ENCODE measurements at places on chromosomes 5 and 9. TPM values are rescaled to one million over a fixed set of nuclear protein-coding genes. Genes with fewer than 3 reads are reported as not detected.

GRCh38 chr5:60521376-60522291 lies 178.3 kb downstream of the DEPDC1B start:
- no peak for DNase-seq

DNA sequence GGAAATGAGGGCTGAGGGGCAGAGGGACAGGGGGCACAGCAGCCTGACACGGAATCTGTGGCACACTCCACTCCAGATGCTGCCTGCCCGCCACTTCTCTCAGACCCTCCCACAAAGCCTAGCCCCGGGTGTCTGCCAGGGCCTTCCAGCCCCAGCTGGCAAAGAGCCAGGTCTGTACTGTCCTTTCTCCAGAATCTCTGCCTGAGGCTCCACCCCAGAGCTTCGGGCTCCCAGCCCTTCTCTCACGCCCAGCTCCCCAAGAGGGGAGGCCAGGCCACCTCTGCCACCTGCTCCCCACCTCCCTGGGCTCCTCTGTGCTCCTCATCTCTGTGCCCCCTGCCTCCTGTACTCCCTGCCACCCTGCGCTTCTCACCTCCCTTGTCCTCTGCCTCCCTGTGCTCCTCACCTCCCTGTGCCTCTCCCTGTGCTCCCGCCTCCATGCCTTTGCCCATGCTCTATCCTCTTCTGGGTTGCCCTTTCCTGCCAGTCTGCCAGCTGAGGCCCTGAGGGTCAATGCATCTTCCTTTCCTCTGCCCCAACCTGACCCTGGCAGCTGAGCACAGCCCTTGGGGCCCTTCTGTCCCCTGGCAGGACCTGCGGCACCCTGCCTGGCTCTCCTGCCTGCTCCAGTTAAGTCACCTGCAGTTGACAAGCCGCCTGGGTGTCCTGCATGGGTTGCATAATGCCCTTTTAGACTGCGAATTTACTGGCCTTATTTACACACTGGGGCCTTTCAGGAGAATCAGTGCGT lies 36.4 kb downstream of the RASGEF1C start:
- no peak for DNase-seq

- DNase-seq, result no peak
Observed at GRCh38 chr5:159405611-159406031, 75.3 kb upstream of the IL12B start.

- no peak for DNase-seq
Observed at GRCh38 chr5:137834498-137835049, 33.1 kb upstream of the MYOT start.

GRCh38 chr9:5511935-5512580 lies 1.7 kb downstream of the PDCD1LG2 start:
- no peak for DNase-seq

DNA sequence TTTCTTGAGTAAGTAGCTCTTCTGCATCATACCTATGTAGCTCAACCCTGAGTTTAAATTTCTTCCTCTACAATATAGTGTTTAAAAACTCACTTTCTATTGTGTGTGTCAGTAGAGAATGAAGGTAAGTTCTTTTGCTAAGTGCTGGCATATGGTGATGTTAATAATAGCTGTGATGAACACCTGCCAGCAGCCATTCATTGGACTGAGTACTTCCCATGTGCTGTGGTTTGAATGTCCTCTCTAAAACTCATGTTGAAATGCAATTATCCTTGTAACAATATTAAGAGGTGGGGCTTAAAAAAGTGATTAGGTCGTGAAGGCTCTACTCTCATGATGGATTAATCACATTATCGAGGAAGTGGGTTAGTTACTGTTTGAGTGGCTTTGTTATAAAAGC lies 645.2 kb upstream of the RGMB start:
- DNase-seq, result no peak

DNA sequence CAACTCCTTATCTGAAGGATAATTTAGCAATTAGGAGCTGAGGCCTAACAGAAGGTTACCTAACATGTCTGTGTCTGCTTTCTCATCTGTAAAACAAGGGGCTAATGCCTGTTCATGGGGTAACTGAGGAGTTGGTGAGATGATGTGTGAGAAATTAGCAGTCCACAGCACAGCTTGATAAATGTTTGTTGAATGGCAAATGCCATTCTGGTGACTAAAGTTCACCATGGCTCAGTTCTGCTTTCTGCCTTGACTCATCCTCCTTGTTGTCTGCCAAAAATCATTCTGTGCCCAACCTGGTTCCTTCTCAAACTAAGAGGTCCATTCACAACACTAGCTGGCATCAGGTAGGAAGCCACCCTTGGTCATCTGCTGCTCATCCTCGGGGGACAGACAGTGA lies 552.0 kb upstream of the KLF4 start:
- DNase-seq, result no peak

- peak; percentile 59 for DNase-seq
Observed at GRCh38 chr9:33737811-33738606, 57.4 kb upstream of the PRSS3 start.

GRCh38 chr5:3659907-3660306 lies 64.3 kb downstream of the IRX1 start:
- no peak for DNase-seq

DNA sequence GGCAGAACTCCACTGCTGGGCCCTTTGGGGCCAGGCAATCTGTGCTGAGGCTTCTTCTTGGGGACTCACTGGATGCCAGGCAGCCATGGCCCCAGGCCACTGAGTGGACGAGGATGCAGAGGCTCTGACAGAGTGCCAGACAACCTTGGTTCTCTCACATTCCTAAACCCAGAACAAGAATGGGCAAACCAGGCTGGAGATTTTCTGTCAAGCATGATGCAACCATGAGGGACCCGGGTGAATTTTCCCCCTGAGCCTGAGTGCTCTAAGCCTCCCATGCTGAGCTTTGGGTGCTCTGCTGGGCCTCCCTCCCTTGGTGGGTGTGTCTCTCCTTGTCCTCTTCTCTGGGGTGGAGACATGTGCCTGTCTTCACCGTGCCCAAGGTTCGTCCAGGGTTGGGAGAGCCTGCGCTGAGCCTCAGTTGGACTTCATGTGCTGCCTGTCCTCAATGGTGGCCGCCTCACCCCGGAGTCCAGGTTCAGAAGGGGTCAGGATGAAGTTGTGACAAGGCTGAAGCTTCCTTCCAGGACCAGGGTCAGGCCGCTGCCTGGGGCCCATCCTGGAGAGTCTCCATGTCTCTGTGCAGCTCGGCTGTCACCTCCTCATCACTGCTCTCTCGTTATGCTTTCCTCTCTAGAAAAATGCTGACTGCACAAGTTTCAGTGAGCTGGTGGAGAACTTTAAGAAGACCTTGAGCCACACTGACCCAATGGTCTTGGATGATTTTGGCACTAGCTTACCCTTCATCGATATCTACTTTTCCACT lies 24.1 kb downstream of the PITX1 start:
- no peak for DNase-seq

- no peak for DNase-seq
Observed at GRCh38 chr9:126307322-126308061, 19.1 kb upstream of the MVB12B start.

DNA sequence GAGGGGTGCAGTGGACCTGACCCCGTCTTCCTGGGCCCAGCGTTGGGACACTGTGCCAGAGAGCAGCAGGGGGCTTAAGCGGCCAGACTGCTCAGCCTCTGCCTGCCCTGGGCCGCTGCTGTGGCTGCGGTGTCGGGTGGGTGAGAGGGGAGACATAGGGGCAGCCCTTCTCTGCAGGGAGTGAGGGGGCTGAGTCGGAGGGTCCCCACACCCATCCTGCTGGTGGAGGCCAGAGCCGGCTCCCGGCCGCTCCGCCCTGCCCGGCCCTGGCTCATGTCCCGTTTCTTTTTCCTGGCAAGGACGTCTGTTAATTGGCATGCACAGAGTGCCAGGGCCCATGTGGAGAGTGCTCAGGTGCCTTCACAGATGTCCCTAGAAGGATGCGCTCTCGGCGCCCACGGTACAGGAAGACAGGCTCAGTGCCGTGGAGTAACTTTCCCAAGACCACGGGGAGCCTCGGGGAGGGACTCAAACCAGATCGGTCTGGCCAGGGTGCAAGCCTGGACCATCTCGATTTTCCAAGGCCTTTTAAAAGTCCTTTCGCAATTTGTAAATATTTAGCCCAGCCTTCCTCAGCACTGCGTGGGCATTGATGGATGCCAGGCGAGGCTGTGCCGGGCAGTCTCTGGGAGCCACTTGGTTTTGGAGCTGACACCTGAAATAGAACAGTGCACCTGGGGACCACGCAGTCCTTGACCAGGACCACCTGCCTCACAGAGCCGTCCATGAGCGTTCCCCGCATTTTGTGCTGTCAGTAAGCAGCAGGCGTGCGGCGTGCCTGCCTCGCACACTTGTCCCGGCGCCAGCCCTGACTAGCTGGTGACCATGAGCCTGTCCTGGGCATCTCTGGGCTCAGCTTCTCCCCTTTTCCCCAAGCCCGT lies 60.9 kb downstream of the RXRA start:
- peak; percentile 88 for DNase-seq

DNA sequence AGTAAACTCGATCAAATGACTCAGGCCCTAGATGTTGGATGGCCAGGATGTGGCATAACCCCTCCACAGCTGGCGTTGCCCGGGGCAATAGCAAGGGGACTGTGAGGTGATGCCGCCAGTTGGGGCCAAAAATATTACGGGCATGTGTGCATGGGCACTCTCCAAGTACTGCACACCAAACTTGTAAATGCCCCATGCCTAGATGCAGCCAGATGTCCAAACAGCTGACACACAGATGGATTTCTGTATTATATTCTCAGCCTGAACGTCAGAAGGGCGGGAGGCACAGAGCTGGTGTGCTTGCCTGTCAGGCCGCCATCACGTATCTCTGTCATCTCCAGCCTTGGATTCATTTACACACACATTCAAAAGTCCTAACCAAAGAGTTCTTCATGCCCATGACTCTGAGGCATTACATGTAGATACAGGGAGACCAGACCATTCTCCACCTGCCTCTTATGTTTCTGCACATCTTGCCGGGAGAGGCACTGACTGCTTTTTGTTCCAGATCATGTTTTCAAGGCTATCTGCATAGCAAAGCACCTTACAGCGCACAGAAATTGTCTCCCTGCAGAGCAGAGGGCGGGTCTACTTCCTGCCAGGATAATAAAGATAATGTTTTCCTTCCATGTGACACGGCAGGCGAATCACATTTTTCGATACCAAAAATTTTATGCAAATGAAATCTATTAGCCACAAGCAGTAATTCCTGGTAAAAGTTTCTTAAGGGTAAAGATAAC lies 200.9 kb upstream of the ADAMTS16 start:
- no peak for DNase-seq

- DNase-seq, result no peak
Observed at GRCh38 chr5:1762121-1762882, 37.3 kb downstream of the MRPL36 start.

DNA sequence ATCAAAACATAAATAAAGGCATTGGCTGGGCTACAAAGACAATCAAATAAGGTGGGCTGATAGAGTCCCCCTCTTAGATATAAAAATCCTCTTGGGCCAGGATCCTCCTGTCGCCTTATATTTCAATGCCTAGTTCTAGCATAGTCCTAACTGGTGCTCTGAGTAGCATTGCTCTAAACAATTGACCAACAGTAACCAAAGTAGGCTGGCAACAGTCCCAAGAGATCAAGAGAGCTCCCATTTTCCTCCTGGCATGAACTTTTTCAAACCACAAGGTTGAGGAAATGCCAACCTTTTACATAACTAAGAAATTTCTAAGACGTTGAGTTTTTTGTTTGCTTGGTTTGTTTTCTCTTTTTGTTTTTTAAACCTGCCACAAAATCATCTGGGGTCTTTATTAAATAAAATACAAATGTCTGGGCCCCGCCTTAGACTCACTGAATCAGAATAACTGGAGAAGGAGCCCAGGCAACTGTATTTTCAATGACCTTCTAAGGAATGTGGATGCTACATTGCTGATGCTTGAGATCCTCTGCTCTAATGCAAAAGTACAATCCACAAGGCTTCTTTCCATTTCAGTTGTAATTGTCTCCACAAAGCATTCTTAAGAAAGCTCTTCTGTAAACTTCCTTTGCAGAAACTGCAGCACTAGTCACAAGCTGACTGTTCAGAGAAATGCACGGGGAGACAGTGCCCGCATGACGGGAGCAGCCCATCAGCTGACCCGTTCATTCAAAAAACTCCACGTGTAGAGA lies 2.9 kb downstream of the SLC45A2 start:
- DNase-seq, result no peak

- no peak for DNase-seq
Observed at GRCh38 chr9:91182429-91183225, 179.1 kb downstream of the AUH start.

GRCh38 chr9:91060520-91061343 lies 259.1 kb downstream of the SYK start:
- DNase-seq, result no peak

DNA sequence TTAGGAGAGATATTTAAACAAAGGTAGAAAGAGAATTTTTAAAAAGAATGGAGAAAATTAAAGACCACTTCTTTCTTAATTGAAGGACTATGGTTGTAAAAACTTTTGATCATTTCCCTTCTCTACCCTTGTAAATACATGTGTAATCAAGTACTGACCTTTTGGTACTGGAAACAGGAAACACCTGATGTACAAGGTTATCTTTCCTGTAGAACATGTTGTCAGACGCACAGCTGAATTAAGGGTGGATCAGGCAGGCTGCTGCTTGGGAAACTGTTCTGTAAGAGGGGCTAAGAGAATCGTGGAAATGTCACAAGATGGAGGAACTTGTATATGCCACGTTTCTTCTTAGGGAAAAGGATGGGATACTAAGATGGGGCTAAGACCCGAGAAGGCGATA lies 341.6 kb downstream of the ZNF608 start:
- DNase-seq, result no peak

DNA sequence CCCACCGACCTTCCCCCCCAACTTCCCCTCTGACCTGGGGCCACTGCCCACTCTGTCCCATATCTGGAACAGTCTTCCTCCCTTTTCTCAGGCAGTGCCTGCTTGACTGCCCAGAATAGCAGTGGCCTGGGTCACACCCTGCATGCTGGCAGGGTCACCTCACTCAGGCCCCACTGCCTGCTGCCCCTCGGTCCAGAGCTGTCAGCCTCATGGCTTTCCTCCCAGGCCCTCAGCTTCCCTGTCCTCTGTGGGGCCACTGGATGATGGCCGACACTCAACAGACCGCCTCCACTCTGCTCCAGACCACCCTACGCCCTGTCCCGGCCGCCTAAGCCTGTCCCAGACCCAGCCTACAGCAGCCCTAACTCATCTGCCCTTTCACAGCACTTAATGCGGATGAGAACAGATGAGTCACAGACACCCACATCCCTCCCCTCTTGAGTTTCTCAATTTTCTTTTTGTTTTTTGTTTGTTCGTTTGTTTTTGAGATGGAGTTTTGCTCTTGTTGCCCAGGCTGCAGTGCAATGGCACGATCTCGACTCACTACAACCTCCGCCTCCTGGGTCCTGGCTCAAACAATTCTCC lies 5.9 kb downstream of the PNPLA7 start:
- DNase-seq, result no peak

GRCh38 chr5:141765896-141766551 lies 84.0 kb upstream of the ARAP3 start:
- DNase-seq, result no peak

Gene PCDHB3
- total RNA-seq, result 0.31 TPM

Gene PCDHGA2
- total RNA-seq, result 0.61 TPM

Gene TAF1L
- not detected for total RNA-seq

Gene ZFP2
- 0.18 TPM for total RNA-seq

Gene POLK
- total RNA-seq, result 13.4 TPM

Gene MEIKIN
- total RNA-seq, result not detected

Gene HACD4
- 0.62 TPM for total RNA-seq

Gene LRRC70
- total RNA-seq, result 1.6 TPM
